Cardiac septum (tissue), 1 donor: ENCODE measurements at places on chromosomes 5 and 9. TPM values are rescaled to one million over a fixed set of nuclear protein-coding genes. Genes with fewer than 3 reads are reported as not detected.

GAPT gene
- total RNA-seq: 0.27 TPM

OTP gene
- not detected for total RNA-seq

UBE2QL1 gene
- total RNA-seq: 13.1 TPM

PPP3R2 gene
- total RNA-seq: not detected

ST8SIA4 gene
- 4.6 TPM for total RNA-seq

DNA sequence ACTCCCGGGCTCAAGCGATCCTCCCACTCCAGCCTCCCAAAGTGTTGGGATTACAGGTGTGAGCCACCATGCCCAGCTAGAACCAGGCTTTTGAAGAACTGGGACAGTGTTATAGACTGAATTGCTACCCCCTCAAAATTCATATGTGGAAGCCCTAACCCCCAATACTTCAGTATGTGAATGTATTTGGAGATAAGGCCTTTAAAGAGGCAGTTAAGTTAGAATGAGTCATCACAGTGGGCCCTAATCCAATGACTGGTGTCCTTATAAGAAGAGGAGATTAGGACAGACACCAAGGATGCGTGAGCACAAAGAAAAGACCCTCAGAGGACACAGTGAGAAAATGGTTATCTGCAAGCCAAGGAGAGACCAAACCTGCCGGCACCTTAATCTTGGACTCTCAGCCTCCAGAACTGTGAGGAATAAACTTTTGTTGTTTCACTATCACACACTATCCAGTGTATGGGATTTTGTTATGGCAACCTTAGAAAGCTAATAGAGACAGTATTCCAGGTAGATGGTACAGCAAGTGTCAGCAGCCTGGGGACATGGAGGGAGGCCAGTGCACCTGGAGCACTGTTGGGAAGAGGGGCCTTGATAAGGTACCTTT, 31.4 kb upstream of the ERGIC1 start:
- no peak for DNase-seq

GRCh38 chr5:73268826-73269225, 95.8 kb downstream of the TMEM174 start:
- no peak for DNase-seq

DNA sequence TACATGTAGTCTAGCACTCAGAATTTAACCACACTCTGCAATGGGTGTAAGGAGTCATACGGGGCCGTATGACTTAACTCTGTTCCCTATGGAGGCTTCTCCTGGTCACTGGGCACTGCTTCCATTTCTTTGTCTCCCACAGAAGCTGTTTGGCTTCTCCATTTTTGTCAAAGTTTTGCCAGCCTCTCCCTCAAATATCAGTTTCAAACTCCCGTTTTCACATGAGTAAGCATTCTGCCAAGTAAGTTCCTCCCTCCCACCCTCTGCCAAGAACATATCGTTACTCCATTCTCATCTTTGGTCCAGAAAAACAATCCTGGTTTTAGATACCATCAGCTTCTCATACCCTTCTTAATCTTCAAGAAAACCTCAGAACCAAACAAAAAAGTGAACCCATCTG, 6.1 kb downstream of the AFAP1L1 start:
- DNase-seq: no peak

DNA sequence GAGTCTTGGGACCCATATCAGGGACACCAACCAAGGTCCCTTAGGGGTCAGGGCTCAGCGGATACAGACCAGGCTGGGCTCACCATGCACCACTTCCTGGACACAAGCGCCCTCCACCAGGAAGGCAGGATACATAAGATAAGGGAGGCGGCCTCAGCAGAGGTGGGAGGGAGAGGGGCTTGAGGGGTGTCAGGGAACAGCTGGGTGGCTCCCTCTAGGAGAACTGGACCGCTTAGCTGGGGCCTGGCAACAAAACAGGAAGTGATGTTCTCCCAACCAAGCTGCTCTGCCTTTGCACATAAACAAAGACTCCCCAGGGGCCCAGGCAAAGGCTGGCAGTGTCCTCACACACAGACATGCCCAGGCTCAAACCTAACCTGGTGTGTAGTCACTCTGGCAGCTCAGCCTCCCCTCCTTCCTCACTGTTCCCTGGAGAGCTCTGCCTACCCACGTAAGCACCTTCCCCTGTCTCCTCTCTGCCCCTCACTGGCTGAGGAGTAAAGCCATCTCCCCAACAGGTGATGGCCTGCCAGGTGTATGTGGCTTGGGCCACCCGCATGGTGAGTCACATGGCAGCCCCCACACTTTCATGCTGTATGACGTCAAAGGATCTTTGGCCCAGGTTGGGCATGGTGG, 5.8 kb upstream of the BICD2 start:
- no peak for DNase-seq

DNA sequence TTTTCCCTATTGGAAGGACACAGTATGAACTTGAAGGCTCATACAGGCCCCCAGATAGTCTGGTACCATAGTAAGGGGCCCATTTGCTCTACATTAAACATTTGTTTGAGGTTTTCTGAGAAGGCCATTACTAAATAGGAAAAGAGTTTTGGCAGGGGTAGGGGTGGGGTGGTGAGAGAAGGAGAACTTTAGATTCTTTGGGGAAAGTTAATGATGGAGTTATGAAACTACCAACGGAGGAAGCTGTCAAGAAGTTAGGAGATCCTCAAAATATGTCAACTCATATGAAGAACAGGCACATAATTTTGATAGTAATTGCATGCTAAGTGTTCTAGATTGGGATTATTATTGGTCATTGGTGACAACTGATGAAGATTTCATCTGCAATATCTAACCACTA, 114.7 kb downstream of the TAF11L14 start:
- DNase-seq: no peak

GRCh38 chr9:93131599-93132286, 2.3 kb downstream of the NINJ1 start:
- no peak for DNase-seq

GRCh38 chr5:177325868-177326381, 14.2 kb upstream of the MXD3 start:
- peak; percentile 49 for DNase-seq

DNA sequence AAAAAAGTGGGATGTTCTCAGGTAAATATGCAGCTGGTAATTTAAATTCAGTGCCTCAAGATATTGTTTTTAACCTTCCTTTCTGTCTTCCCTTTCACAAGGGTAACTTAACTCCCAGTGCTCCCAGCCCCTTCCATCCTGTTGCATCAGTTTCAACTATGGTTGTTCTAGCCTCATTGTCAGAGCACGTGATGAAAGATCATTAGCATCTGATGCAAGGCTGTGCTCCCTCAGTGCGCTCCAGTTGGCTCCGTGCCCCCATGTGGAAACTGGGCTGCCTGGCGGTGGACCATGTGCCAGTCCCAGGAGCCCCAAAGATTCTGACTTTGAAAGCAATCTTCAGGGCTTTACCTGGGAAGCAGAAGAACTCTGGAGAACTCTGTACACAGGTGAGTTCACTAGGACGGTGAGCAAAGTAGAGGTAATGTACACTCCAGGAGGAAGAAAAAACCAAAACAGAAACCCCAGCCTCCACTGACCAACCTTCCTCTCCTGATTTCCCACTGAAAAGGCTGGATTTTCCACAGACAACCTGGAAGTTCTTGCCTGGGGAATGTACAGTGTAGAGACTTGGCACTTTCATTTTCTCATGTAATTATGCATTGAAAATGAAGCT, 96.9 kb downstream of the SLC1A3 start:
- no peak for DNase-seq

GRCh38 chr9:78928625-78929405, 631.9 kb downstream of the PSAT1 start:
- DNase-seq: no peak

- no peak for DNase-seq
Measured at GRCh38 chr9:93031629-93032430, 26.7 kb upstream of the SUSD3 start.

- DNase-seq: no peak
Measured at GRCh38 chr5:78602400-78602799, 46.2 kb downstream of the LHFPL2 start.

DNA sequence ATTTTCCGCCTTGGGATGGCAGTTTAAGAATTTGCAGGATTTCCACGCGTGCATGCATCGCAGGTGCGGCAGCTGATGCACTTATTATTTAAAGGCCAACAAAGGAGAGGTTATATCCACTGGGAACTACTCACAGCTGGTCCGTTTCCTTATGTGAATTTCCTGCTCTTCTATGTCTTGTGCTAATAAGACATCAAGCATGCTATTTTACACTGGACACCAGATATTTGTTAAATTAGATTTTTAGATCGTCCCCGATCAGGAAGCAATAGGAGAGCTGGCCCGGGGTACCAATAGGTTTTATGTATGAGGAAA, 476 bp upstream of the DTWD2 start:
- no peak for DNase-seq

GRCh38 chr5:537621-538071, 13.4 kb upstream of the SLC9A3 start:
- no peak for DNase-seq

- no peak for DNase-seq
Measured at GRCh38 chr5:76514292-76514691, 108.9 kb downstream of the F2RL2 start.
